ENCODE measurements at places on chromosomes 7 and 10. TPM values are rescaled to one million over a fixed set of nuclear protein-coding genes. Genes with fewer than 3 reads are reported as not detected.

GRCh38 chr10:11282156-11282555 lies 264.5 kb downstream of the CELF2 start:
- no peak for DNase-seq

NAT16 gene
- total RNA-seq = not detected

BHLHA15 gene
- total RNA-seq = not detected

- peak; percentile 92 for DNase-seq
Observed at GRCh38 chr10:96448021-96448457, 65.7 kb downstream of the TLL2 start.

- DNase-seq = peak; percentile 74
Observed at GRCh38 chr10:120610791-120611190, 153.8 kb downstream of the PLPP4 start.

ASAH2 gene
- 0.63 TPM for total RNA-seq

- DNase-seq = no peak
Observed at GRCh38 chr10:130968964-130969363, 342.6 kb downstream of the TCERG1L start.

FAM20C gene
- 66.6 TPM for total RNA-seq

DNA sequence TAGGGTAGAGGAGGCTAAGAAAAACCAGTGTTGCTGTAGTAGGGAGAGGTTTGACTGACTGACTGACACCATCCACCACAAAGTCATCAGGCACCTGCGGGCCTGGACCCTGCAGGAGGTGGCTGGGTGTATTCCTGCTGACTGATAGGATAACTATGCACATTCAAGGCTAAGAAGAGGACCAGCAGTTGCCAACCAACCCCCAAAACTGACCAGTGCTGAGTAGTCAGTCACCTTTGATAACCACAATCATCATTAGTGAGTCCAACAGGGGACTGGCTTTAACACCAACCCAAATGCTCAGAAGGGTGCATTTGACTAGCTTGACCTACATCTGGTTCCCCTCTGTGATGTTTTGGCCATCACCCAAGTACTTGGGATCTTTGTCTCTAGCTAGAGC lies 30.5 kb downstream of the PLXNA4 start:
- DNase-seq = no peak

CABCOCO1 gene
- total RNA-seq = 0.83 TPM

- DNase-seq = no peak
Observed at GRCh38 chr7:71633551-71634008, 501.6 kb downstream of the GALNT17 start.

EGFR gene
- 79.3 TPM for total RNA-seq

ITPRID1 gene
- total RNA-seq = not detected

GRCh38 chr7:114901771-114902170 lies 20.1 kb upstream of the MDFIC start:
- no peak for DNase-seq
